ENCODE measurements at places on chromosomes 16 and 17.

DNA sequence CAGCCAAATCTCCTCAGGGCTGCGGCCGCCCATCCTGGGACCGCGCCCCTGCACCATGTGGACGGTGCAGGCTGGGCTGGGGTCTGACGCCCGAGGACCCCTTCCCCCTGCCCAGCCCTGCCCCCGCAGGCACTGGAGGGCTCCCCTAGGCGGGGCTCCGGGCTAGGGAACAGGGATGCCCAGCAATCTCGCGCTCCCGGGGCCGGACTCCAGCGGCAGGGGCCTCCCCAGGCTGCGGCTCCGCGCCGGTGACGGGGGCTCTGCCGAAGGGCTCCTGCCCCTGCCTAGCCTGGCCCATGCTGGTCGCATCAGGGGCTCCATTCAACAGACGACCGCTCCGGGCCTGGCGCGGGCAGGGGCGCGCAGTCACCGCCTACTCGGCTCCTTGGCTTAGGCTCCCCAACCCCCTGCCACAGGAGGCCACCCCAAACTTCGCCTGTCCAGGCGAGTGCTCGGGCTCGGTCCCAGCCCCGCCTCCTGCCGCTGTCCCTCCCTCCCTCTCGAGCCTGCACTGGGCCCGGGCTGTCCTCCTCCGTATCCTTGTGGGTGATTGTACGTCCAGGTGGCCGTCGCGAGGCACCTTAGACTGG lies 27.4 kb upstream of the ADORA2B start:
- DNase-seq = no peak

DNA sequence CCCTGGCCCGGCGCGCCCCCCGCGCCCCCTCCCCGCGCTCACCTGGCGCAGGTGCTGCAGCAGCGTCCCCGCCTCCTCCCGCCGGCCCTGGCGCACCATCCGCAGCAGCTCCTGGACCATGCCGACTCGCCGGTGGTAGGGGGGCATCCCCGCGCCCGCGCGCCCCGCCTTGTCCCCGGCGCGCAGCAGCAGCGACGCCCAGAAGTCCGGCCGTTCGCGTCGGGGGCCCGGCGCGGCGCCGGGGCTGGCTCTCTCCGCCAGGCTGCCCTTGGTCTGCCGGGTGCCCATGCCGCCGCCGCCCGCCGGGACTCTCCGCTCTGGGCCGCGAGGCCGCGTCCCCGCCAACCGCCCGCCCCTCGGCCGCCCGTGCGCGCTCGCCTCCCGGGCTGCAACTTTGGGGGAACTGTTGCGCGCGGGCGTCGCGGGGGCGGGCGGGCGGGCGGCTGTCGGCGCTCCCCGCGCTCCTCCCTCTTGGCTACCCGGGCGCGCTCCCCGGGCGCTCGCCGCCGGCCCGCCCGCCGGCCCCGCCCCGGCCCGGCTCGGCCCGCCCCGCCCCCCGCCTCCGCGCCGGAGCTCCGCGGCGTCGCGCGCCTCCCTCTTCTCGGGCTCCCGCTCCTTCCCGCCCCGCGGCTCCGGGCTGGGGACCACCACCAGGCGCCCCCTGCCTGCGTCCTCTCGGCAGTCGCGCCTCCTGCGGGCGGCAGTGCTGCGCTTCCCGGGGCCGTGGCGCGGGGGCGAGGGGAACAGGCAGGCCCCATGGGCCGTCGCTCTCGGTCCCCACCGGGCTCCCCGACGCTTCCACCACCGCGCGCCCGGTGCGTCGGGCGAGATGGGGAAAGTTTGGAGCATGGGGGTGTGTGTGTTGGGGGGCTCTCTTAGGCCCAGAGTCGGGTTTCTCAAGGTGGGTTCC lies at the start of gene LRRC75A:
Gene LRRC75A, minus strand, starts transcription at position 491 of the 910 bp plus-strand sequence. Its CDS starts 203 bp downstream, at position 288.
- DNase-seq = peak; percentile 13

- no peak for DNase-seq
Measured at GRCh38 chr17:46173153-46173552, 20.1 kb downstream of the KANSL1 start.

GRCh38 chr17:65190467-65191097 lies 53.4 kb downstream of the RGS9 start:
- no peak for DNase-seq

GRCh38 chr17:83109793-83110645 lies 30.6 kb downstream of the METRNL start:
- no peak for DNase-seq

Measured in stimulated activated CD8-positive, alpha-beta memory T cell treated with anti-CD3 and anti-CD28 coated beads, Interleukin-4, amount 100 ng/mL, for 1 hour (primary cell).